Bronchial smooth muscle cell (primary cell): ENCODE measurements at places on chromosomes 7 and 10. TPM values are rescaled to one million over a fixed set of nuclear protein-coding genes. Genes with fewer than 3 reads are reported as not detected.

Gene GPR158
- total RNA-seq: under 0.01 TPM in 1 of 2 replicates, not detected in the other

Gene TSPAN33
- total RNA-seq: 0.16 and 0.17 TPM in 2 replicates

Gene PILRA
- total RNA-seq: 0.26 and 0.32 TPM in 2 replicates

Gene KNDC1
- 0.47 and 3.3 TPM in 2 replicates for total RNA-seq

Gene ELN
- total RNA-seq: 6.5 and 19.7 TPM in 2 replicates

Gene CFAP70
- total RNA-seq: 1.4 and 2.1 TPM in 2 replicates

Gene IFIT1B
- under 0.01 TPM in 1 of 2 replicates, not detected in the other for total RNA-seq

Gene NANOS1
- 0.09 and 0.32 TPM in 2 replicates for total RNA-seq

Gene DPY19L1
- 21.0 and 26.2 TPM in 2 replicates for total RNA-seq

Gene STMP1
- 8.8 and 15.3 TPM in 2 replicates for total RNA-seq

Gene NKX6-2
- not detected in 2 replicates for total RNA-seq

Gene GDF2
- not detected in 2 replicates for total RNA-seq

Gene VSTM2A
- not detected in 2 replicates for total RNA-seq

Gene FRAT2
- 2.7 and 3.9 TPM in 2 replicates for total RNA-seq

Gene FOXP2
- total RNA-seq: 4.2 and 6.1 TPM in 2 replicates

Gene OR13A1
- total RNA-seq: under 0.01 TPM in 1 of 2 replicates, not detected in the other

Gene PVRIG
- total RNA-seq: not detected in 2 replicates

Gene SUFU
- total RNA-seq: 2.9 and 3.2 TPM in 2 replicates

Gene LRIT1
- not detected in 2 replicates for total RNA-seq
